ENCODE measurements at places on chromosomes 1 and 21. TPM values are rescaled to one million over a fixed set of nuclear protein-coding genes. Genes with fewer than 3 reads are reported as not detected.

The AJAP1 gene
- total RNA-seq = 4.0 TPM

The TEX38 gene
- total RNA-seq = not detected

The ACTRT2 gene
- total RNA-seq = not detected

The SEC16B gene
- 6.3 TPM for total RNA-seq

The RABIF gene
- 4.8 TPM for total RNA-seq

The CELF3 gene
- 0.18 TPM for total RNA-seq

The AGO4 gene
- 30.5 TPM for total RNA-seq

The RHCE gene
- 4.9 TPM for total RNA-seq

The UMODL1 gene
- not detected for total RNA-seq

The DOCK7 gene
- 89.7 TPM for total RNA-seq

The CTH gene
- 8.9 TPM for total RNA-seq

The RPTN gene
- total RNA-seq = not detected

The TTC22 gene
- total RNA-seq = 6.8 TPM

The LIPI gene
- total RNA-seq = not detected

The DNAJC28 gene
- total RNA-seq = 2.2 TPM

The MACO1 gene
- total RNA-seq = 15.5 TPM

Measured in metanephros (tissue), 2 donors.